Left forelimb (tissue), 1 donor: ENCODE measurements at places on chromosomes 7 and 10.

- no peak for DNase-seq
Measured at GRCh38 chr10:117248750-117249465, 8.0 kb downstream of the SLC18A2 start.

GRCh38 chr7:80821771-80822319 lies 97.0 kb downstream of the SEMA3C start:
- no peak for DNase-seq

GRCh38 chr10:6260843-6261242 lies 58.1 kb downstream of the PFKFB3 start:
- DNase-seq: no peak

- DNase-seq: no peak
Measured at GRCh38 chr10:78366663-78367411, 333.2 kb downstream of the RPS24 start.

- no peak for DNase-seq
Measured at GRCh38 chr10:102619281-102619981, 24.8 kb upstream of the TRIM8 start.

DNA sequence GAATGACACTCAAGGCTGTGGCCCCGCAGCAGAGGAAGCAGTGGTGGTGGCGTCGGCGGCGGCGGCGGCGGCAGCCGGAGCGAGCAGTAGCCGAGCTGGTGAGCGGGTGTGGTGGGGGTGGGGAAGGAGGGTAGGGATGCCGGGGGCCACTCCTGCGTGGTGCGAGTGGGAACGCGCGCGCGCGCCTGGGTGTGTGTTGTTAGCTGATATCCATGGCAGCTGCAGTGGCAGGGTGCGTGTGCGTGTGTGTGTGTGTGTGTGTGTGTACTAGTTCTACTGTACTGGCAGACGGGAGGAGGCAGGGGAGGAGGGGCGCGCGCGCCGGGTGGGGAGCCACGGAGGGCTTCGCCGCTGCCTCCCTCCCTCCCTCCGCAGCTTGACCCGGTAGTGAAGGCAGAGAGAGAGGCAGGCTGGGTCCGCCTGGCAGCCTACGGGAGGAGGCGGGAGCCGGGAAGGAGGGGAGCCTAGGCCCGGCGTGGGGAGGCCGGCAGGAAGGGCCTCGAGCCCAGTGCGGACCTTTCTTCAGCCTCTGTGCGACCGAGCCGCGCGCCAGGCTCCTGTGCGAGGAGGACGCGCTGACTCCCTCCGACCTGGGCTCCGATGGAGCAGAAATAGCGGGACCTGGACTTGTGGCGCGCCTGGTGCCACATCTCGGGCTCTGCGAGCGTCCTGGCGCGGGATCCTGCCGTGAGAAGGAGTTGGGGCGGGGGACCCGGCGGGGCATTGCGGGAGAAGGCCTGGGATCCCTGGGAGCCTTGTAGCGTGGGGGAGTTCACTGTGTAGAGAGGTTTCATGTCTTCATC lies at the start of gene MAGI2:
MAGI2 (minus strand) TSS at position 110 of the 803 bp plus-strand sequence. CDS start 347 bp downstream, outside the sequence.
- peak; percentile 91 for DNase-seq

- DNase-seq: no peak
Measured at GRCh38 chr7:92058040-92058439, 76.2 kb downstream of the CYP51A1 start.

DNA sequence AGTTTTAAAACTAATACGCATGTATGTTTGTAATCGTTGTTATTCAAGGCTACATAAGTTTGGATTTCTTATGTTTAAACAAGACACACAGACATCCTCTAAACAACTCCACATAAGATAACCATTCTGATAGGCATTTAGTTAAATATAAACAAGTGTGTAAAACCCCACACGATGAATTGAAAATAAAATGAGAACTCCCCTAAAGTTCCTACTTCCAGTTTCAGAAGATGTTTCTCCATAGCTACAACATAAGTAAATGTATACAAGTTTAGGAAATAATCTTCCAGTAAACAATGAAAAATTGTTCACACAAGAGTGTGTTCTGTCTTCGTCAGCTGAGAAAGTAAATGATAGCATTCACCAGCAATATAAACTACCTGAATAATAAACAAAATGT lies 246.8 kb downstream of the RNLS start:
- DNase-seq: no peak

DNA sequence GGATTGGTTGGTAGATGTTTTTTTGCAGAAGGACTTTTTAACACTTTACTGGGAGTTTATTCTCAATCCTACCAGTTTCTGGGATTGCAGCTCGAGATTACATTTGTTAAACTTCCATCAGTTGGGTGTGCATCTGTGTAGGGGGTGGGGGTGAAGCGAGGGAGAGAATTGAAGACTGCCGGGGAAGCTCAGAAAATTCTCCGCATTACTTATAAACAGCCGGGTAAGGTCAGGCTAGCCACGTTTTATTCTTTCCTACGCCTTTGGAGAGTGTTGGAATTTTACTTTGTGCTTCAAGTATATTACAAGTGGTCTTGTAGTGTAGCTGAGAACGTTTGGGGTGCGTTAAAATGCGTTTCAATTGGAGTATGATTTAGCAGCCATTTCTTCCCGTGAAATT lies 1.1 kb downstream of the PALS2 start:
- DNase-seq: no peak

DNA sequence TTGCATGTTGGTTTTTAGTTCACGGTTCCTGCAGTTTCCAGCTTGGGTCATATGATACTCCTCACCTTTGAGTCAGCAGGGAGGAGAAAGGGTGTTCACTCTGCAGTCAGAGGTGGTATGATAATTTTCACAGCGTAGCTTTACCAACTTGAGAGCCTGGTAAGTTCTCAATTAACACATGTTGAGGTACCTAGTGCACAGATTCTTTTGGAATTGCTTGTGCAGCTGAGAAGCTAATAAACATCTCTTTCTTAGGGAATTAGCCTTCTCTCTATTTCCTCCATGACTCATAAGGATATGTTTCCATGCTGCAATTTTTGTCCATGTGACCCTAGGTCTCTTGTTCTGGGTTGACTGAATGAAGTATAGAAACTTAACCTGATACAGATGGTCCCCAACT lies 166.6 kb downstream of the KIF20B start:
- DNase-seq: no peak

DNA sequence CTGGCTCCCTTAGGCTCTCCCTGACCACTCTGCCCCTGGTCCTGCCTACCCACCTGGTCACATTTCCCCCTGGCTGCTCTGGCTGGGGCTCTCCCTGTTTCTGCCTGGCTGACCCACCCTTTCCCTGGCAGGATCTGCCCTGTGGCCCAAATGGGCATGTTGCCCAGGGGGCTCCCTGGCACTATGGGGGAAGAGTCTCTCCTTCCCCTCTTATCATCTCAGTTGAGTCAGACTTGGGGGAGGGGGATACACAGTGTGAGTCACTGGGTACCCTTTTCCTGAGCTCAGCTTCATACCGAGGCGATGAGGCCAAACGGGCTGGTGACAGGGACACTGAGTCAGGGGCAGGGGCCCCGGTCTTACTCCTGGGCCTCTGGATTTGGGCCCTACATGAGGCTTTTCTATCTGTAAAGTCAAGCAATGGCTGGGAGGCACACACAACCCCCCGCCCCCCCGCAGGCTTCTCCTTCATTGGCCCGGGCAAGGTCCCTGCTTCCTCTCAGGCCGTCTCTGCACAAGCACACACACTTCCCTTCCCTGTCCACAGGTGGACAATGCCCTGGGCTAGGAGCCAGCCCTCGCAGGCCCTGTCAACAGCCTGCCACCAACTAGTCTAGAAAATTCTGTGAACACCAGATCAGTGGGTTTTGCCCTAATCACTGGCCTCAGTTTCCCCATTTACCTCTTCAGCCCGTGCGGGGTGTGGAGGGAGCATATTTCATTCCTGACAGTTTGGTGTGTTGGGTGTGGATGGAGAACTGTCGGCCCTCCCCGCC lies 627 bp upstream of the FLNC start:
- DNase-seq: no peak

DNA sequence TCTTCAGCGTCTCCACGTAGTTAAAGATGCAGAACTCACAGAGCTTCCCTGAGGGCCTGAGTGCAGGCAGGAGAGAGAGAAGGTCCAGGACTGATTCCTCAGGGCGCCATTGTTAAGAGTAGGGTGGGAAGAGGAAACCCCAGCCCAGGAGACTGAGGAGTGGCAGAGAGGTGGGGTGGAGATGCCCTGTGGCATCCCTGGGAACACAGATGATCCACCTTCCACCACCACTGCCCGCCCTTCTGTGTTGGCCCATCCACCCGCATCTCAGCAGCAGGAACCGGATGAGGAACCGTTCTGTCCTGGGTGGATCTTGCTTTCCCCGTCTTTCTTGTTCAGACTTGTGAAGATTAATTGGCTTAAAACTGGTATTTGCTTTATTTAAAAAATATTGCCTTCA lies 48.3 kb downstream of the PFKP start:
- no peak for DNase-seq

DNA sequence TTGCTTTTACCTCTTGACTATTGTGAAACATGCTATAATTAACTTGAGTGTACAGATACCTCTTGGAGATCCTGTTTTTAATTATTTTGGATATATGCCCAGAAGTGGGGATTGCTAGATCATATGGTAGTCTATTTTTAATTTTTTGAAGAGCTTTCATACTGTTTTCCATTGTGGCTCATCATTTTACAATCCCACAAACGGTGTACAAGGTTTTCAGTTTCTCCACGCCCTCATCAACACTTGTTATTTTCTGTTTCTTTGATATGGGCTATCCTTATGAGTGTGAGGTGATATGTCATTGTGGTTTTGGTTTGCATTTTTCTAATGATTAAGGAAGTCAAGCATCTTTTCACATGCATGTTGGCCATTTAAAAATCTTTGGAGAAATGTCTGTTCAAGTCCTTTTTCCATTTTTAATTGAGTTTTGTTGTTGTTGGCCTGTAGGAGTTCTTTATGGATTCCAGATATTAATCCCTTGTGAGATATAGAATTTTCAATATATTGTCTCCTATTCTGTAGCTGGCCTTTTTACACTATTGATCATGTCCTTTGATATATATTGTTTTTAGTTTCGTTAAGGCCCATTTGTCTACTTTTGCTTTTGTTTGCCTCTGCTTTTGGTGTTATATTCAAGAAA lies 7.5 kb downstream of the AGK start:
- no peak for DNase-seq

DNA sequence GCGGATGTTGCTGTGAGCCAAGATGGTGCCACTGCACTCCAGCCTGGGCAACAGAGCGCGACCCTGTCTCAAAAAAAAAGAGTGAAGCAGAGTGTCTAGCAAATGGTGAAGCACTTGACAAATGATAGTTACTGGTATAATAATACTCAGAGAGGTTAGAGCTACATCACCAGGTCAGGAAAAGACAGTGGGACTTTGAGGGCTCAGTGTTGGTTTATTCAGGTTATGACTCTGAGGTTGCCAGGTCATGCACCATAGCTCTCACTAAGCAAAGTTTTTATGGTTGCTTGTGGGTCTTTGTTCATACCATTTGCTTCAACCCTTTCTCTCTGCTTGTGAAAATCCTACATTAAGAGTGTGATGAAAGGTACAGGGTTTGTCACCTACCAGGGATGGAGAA lies 13.6 kb downstream of the MRPS33 start:
- DNase-seq: no peak

DNA sequence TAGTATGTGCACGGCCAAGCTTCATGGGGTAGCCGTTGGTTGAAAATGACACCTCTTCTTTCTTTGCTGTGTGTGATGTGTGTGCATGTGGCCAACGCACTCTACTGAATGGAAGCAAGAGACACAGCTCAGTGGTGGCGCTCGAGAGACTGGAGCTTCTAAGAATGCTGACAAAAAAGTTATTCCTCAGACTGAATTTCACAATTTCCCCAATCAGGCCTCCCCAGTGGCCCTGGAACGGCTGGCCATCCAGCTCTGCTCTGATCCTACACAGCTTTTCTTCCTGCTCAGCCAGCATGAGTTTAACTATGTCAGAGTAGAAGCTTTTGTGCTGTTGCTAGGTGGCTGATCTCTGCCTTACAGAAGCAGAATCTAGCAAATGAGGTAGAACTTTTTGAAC lies 186.7 kb upstream of the PLXDC2 start:
- DNase-seq: peak; percentile 74

DNA sequence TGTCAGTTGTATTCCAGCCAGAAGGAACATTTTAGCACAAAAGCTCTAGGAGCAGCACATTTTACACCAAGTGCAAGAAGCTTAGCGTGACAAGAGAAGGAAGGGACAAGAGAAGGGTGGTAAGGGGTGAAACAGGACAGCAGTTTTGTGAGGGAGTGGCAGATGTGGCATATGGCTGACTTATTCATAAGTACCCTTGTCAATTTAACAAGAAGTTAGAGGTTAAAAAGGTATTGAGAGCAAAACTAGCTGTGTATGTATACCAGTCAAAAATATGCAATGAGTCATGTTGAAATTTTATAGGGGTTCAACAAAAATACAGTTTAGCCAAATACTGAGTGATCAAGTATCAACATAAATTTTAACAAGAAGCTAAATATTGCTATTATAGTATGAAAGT lies 561.5 kb upstream of the POT1 start:
- DNase-seq: no peak
